Retina (tissue), 1 donor: ENCODE measurements at places on chromosomes 5 and 9.
A peak's percentile ranks its signal among the peaks of the same experiment; 100 is the strongest.

GRCh38 chr5:15787681-15788080, 287.7 kb downstream of the FBXL7 start:
- DNase-seq, result peak; percentile 28

- DNase-seq, result no peak
These were observed 39.4 kb downstream of the RNF44 start for GRCh38 chr5:176497852-176498251.

- DNase-seq, result peak; percentile 30
These were observed 4.0 kb upstream of the CDK5RAP2 start for GRCh38 chr9:120583958-120584369.

GRCh38 chr5:43642428-43642827, 39.4 kb downstream of the NNT start:
- DNase-seq, result no peak

DNA sequence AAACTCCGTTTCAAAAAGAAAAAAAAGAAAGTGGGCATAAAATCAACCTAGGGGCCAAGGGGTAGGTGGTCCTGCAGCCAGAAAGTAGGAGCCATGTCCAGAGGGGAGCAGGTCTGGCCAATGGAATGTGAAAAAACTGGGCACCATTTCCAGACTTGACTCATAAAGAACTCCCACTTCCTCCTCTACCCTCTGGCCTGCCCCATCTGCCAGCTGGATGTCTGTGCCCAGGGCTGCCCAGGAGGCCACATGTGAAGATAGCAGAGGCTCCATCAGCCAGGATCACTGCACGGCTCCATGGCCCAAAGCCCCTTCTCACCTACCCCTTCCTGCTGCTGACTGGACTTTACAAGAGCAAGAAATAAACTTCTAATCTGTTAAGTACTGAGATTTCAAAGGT, 42.1 kb upstream of the EEIG1 start:
- no peak for DNase-seq

GRCh38 chr5:43631182-43631910, 28.4 kb downstream of the NNT start:
- peak; percentile 66 for DNase-seq

DNA sequence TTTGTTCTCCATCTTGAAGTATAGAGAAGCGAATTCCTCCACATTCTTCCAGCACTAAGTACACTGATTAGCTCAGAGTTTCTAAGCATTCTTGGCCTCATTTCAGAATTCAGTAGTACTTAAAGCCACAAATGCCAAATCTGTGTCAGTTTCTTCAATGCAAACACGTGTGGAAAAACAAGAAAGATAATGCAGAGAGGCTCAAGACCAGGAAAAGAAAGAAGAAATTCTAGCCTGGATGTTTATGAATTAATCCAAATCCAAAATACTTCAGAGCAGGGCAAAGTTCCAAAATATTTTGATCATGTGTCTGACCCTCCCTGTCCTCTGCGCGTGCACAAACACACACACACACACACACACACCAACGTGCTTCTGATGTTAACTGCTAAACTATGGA, 457.6 kb downstream of the SLCO4C1 start:
- DNase-seq, result no peak

- no peak for DNase-seq
These were observed 751.5 kb downstream of the MAT2B start for GRCh38 chr5:164256954-164257353.
